ENCODE measurements at places on chromosomes 12 and 14.

- no peak for DNase-seq
Observed at GRCh38 chr12:102702447-102703114, 214.5 kb downstream of the PAH start.

- no peak for DNase-seq
Observed at GRCh38 chr14:103619057-103619456, 10.0 kb upstream of the KLC1 start.

DNA sequence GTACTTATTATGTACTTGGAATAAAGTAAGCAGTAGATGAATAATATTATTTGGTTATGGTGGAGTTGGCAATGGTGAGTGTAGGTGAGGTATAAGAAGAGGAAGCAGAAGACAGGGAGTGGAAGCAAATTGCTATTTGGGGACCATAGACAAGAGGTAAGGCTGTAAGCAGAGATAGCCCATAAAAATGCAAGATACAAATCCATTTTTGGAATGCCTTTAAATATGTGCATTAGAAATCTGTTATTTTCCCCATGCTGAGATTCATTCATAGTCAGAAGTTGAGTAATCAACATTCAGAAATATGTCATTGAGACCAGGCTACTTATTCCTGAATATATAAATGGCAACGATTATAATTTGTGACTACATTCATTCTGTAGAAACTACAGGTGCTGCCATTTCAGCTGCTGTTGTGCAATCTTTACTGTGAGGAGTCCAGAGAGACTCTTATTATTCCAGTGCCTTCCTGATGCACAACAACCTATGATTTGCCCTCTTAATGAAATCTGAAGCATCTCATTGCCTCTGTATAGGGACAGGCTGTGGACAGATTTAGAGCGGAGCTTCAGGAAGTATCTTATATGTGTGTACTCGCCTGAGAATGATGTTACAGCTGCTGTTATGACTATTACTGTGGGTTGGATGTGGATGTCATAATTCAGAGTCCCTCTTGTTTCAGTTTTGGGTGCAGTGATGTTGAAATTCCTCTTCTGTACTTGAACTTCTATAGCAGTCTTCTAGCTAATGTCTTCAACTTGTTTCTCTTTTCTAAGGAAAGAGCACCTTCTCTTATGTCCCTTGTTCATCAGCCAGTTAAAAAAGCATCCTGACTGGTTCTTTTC is 173.8 kb downstream of the NAV3 start:
- DNase-seq: no peak

DNA sequence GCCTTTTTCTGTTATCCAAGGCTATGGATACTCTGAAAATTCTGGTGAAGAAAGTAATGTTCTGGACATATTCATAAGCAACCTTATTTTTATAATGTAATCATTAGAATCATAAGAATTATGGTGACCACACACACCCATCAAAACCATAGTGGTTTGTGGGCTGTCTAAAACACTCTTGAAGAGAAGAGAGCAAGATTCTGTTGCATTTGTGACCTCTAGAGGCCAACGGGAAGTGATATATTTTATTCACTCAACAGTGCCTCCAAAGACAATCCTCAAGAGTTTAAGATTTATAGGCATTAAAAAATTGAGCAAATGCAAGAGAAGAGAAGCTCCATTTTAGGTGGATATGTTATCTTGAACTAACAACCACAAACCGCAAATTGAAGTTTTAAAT is 68.5 kb upstream of the LGR5 start:
- no peak for DNase-seq

GRCh38 chr14:99516156-99516870 is 35.1 kb downstream of the CCNK start:
- DNase-seq: no peak

- no peak for DNase-seq
Observed at GRCh38 chr14:88868558-88869159, 44.2 kb downstream of the TTC8 start.

- no peak for DNase-seq
Observed at GRCh38 chr12:40833818-40834217, 141.6 kb downstream of the CNTN1 start.

- DNase-seq: no peak
Observed at GRCh38 chr12:67926063-67926462, 63.2 kb upstream of the IFNG-AS1 start.

All from stimulated activated CD8-positive, alpha-beta memory T cell treated with anti-CD3 and anti-CD28 coated beads, Interleukin-15, amount 100 ng/mL, for 24 hours (primary cell).